ENCODE measurements at places on chromosomes 5 and 9.

DNA sequence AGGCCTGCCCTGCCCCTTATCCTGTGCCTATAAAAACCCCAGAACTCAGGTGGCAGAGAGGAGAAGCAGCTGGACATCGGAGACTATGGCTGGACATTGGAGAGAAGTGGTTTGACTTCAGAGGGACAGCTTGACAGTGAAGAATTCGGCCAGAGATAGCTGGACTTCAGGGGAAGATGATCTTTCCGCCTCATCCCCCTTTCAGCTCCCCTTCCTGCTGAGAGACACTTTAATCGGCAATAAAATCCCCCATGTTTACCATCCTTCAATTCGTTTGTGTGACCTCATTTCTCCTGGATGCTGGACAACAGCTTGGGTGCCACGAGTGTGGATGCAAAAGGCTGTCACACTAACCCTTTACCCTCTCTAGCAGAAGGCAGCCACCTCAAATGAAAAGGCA is 134.1 kb upstream of the TUT7 start:
- DNase-seq = no peak

GRCh38 chr5:149724884-149725283 is 5.2 kb upstream of the PPARGC1B start:
- DNase-seq = no peak

GRCh38 chr9:12178634-12179033 is 514.6 kb upstream of the TYRP1 start:
- no peak for DNase-seq

GRCh38 chr9:83041771-83042170 is 21.2 kb downstream of the RASEF start:
- no peak for DNase-seq

DNA sequence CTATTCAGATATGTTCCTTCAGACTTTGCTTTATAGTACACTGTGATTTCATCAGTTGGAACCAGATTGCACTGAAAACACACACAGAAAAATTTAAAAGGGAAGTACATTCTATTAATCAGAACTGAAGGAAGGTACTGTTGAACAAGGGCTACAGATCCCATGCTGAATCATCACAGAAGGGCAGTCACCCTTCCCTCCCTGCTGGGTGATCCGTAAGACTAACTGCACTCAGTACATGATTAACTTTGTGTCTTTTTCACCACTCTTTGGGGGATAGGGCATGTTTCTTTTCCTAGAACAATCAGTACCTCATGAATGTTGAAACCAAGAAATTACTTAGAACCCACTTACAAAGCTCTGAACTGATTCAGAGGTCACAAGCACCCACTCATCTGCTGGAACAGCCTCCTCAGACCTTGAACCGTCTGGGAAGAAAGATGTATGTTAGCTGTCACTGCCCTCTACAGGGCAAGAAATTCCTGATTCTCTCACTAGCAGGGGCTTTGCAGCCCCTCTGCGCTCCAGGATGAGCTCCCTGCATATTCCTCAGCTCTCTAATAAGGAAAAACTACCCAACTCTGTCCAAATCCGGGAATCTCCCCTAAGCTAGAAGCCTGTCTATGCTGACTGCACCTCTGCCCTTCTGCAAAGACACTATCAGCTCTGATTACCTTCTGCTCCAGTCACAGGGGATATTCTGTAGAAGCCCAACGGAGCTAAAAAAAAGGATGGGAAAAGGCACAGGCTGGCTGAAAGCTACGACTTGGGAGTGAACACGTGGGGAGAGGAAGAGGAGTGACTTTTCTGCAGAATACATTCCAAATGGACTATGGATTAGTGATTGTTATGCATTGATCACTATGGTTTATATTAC is 51.0 kb downstream of the IARS1 start:
- DNase-seq = no peak
